ENCODE measurements at places on chromosomes 6 and 20. TPM values are rescaled to one million over a fixed set of nuclear protein-coding genes. Genes with fewer than 3 reads are reported as not detected.

DNA sequence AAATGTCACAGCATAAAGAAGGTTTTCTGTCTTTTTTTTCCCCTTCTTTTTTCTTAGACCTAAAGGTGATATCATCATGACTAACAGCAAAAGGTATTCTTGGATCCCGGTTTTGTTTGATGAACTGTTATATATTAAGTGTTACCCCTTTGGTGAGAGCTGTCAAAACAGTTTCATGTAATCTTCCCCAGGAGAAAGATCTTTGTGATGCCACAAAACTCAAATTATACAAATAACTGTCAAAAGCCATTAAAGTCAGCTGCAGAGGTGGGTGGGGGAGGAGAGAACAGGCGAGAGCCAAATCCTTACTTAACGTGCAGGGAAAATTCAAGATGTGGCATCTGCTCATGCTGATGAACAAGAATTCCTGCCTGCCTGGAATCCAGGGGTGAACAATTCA, 258.2 kb downstream of the BMP7 start:
- DNase-seq = no peak

DNA sequence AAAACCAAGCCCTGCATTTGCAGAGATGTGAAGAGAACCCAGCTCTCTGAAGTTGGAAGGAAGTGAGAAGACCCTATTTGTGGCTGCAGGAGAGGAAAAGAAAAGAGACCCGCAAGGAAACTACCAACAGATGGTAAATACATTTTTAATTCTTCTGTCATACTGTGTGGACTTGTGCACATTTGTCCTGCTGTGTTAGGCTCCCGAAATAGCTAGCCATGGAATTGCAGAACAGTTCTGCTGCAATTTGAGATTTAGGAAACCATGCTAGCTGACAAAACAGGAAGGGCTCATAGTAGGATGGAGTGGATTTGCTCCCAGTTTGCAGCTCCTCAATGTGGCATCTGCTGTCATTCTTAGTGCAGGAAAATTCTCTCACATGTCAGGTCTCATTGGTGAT, 12.1 kb upstream of the ATXN1 start:
- DNase-seq = no peak

The PSORS1C2 gene
- total RNA-seq = not detected

DNA sequence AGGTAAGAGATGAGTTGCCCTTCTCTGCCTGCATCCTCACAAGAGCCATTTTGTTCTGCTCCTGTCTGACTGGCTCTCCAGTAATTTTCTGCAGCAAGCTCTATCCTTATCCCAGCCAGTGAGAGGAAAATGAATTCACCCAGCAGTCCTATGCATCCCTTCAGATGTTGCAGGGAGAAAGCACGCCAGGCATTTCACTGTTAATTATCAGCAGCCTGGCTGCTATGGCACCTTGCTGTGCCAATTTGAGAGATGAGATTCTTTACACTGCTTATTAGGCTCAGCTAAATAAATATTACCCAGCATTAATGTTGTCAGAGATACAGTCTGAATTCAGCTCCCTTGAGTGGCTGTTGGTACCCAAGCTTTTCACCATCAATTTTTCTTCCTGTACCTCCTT, 61.1 kb upstream of the SNAP25 start:
- DNase-seq = no peak

The FAM209A gene
- not detected for total RNA-seq

The CD83 gene
- total RNA-seq = 0.82 TPM

The PXDC1 gene
- total RNA-seq = 85.4 TPM

- DNase-seq = peak; percentile 71
Observed at GRCh38 chr6:160030103-160030502, 61.2 kb downstream of the IGF2R start.

GRCh38 chr6:147741389-147741788, 232.9 kb downstream of the SAMD5 start:
- DNase-seq = no peak

DNA sequence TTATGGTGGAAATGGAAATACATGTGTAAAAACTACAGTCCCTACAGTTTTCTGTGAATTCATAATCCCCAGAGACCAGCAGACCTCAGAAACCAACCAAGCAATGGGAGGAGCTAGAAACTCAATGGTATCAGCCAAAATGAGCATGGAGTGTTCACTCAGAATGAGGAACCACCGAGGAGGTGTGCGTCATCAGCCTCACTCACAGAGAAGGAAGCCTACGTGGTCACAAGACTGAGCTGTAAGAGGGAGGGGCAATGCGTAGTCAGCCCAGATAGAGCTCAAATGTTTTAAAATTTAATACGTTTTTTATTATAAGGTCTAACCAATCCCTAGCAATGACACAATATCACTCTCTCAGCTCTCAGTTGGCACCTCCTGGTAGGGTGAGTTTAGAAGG, 17.4 kb downstream of the MYLK4 start:
- peak; percentile 47 for DNase-seq

DNA sequence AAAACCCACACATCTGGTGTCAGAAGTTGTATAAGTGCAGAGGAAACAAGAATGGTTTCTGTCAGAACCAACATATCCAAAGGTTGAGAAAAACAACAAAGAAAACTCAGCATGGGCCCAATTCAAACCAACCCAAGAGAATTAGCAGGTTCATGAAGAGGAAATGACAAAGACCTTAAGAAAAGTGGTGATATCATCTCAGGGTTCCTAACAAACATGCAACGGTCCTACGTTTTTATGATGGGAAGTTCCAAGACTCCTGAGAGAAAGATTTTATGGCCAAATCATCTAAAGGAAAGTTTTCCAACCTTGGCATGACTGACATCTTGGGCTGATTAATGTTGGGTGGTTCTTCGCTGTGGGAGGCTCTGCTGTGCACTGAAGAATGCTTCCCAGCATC, 23.0 kb downstream of the TFB1M start:
- DNase-seq = no peak

DNA sequence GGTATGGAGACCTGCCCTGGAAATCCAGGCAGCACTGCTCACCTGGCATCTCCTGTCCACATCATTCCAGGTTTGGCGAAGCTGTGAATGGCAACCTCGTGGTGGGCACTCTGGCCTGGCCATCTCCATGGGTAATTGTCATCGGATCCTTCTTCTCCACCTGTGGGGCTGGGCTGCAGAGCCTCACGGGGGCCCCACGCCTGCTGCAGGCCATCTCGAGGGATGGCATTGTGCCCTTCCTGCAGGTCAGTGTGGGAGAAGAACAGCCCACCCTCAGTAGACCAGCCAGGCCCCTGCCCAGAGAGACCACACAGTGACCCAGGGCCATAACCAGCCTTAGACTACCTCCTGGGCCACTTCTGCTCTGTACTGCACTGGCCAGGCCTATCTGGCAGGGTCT, 15.9 kb downstream of the SLC12A5 start:
- DNase-seq = no peak

The SLC17A2 gene
- total RNA-seq = not detected

GRCh38 chr6:25171301-25171700, 107.9 kb upstream of the CARMIL1 start:
- DNase-seq = no peak

- no peak for DNase-seq
Observed at GRCh38 chr6:121826156-121826810, 390.8 kb downstream of the GJA1 start.

DNA sequence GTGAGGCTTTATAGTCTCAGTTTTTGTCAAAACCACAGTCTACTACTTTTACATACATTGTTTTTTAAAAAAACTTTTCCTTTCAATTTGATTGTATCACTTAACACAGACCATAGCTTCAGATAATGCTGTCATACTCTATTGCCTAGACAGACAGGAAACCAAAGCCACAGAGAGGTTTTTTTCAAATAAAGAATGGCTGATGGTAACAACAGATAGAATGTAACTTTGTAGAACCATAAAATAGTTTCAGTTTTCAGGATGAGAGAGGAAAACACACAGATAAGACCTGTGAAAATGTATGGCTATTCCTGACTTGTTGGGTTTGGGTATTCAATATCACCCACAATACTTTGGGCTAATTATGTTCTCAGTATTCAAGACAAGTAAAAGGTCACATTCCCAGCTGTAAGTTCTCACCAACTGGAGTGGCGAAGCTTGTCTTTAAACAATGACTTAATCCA, 94.0 kb downstream of the ADGRG6 start:
- no peak for DNase-seq

The C6orf141 gene
- total RNA-seq = 21.7 TPM

The DCBLD1 gene
- 15.9 TPM for total RNA-seq

The GPR63 gene
- 2.4 TPM for total RNA-seq

The DZANK1 gene
- 1.8 TPM for total RNA-seq

The TTLL9 gene
- total RNA-seq = not detected

DNA sequence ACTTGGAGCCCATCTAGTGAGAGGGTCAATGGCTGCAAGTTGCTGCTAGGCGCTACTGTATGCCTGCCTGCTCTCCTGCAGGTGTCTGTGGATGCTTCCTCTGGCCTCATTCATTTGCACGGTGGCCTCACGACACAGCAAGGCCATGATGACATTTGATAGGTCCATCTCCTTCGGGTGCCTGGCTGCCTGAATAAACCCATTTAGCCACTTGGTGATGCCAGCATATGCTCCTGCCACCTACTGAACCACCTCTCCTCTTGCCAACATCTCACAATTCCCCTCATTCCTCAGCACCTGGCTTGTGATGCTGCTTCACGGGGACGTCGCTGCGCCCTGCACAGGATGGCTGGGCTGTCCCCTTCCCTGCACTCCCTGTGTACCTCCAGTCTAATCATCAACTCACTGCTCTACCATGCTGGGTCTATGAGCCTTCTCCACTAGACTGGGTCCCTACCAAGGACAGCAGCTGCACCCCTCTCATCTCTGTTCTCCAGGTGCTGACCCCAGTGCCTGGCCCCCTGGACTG, 51.1 kb downstream of the AGPAT4 start:
- DNase-seq = no peak

DNA sequence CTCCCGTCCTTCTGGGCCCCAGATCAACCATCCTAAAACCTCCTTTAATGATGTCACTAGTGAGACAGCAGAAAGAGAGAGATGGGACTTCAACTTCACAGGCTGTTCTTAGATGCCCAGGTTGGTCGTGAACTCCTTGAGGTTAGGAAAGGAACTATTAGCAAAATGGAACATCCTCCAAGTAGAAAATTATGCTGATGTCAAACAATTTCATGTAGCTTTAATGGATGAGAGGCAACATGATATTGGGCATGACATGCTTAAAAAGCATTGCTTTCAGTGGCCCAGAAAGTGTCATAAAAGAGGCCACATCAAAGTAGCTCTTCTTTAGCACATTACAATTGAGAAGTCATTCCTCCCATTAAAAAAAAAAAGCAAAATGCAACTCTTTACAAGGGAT, 248.1 kb downstream of the PTPRT start:
- DNase-seq = no peak

GRCh38 chr6:31948753-31949413, 3.0 kb downstream of the CFB start:
- no peak for DNase-seq

- no peak for DNase-seq
Observed at GRCh38 chr20:10300582-10301446, 82.2 kb downstream of the SNAP25 start.

The PREX1 gene
- total RNA-seq = 20.8 TPM

DNA sequence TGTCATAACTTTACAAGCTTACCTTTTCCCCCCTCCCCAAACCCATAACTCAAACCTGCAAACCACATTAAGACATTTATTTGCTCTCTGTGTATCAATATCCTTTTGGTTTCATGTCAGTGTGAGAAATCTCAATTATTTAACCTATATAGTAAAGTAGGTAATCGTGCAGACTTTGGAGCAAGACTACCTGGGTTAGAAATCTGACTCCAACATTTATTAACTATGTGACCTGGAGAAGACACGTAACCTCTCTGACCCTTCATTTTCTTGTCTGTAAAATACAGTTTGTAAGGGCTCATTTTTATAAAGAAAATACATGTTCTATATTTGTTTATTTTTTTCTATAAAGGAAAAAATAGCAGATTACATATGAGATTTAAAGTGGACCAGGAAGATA, 448.9 kb upstream of the MANEA start:
- DNase-seq = no peak

The ANGPT4 gene
- 0.14 TPM for total RNA-seq

The OR2H1 gene
- not detected for total RNA-seq

DNA sequence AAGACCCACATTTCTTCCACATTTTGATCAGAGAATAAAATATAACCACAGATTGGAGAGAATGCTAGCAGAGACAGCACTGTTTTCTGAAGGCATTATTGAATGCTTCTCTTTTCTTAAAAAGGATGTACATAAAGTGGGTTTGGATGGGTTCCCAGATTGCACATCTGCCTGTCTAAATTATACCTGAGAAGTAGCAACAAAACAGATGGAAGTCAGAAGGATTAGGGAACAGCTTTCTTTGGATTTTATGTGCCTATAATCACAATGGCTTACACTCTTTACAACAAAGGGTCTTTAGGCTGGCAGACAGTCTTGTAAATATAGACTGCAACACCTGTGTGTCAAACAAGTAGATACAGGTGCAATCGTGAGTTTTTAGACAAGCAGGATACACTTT, 622.2 kb upstream of the MANEA start:
- no peak for DNase-seq

The RAET1L gene
- not detected for total RNA-seq

GRCh38 chr6:52840763-52841585, at the start of gene GSTA5:
GSTA5 (minus strand) TSS chr6:52840813.
- no peak for DNase-seq

DNA sequence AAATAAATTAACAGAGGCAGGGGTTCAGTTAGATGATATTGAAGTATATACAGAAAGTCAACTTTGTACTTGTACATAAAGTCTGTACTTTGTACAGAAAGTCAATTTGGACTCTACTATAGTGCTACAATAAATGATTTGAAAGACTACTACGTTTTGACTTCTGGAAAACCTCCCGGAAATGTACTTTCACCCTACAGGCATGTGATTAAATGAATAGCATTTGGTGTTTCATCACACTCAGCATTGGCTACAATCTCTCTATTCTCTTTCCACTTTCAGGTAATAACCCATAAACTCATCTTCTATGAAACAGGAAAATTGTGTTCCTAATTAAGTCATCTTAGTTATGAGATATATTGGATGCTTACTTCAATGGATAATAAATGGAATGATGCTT, 25.6 kb upstream of the MC3R start:
- no peak for DNase-seq

DNA sequence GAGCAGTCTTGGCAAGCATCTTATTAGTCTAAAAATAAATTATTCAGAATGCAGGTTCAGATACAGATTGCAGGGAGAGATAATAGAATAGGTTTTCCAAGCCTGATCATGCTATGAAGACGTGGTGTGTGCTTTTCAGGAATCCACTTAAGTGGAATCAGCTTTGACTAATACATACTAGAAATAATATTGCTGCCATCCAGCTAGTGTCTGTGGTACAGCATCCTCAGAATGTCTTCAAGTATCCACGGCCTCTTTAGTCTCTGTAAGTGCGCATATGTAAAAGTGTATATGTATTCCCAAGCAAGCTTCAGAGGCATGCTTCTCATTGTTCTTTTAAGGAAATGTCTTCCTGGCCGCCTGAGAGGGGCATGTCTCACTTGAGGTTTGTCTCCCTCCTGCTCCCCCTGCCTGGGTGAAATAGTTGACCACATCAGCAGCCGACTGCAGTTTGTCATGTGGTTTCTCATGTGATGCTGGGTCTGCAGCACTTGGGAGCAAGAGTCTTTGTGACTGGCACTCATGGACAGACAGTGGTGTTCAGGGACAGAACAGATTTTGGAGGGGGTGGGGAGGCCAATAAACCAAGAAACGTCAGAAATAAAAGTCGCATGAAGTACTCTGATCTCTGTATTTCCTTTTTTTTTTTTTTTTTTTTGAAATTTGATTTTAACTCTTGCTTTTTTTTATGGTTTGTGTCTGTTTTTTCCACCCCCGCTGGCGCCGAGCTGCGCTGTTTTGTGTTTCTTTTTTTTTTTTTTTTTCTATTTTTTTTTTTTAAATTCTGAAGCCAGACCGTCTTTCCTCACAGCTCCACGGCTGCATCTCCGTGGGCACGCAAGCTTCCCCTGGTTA, 150.8 kb downstream of the PRL start:
- no peak for DNase-seq

GRCh38 chr6:85482905-85483700, 33.2 kb downstream of the NT5E start:
- peak; percentile 85 for DNase-seq
